ENCODE measurements at places on chromosomes 12 and 14.

DNA sequence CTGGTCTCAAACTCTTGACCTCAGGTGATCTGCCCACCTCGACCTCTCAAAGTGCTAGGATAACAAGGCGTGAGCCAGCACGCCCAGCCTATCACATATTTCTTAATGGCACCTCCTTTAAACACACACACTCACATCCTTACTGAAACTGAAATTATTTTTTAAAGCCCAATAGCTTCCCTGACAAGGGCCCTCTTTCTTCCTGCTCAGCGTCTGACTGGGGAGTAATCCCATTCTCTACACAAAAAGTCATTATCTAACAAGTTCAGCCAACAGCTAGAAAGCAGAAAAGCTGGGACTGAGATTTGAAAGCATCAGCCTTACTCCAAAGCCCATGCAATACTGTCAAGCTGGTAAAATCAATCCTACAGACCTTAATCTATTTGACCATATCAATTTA, 10.0 kb upstream of the AICDA start:
- DNase-seq: no peak

GRCh38 chr12:57299514-57300016, 48.6 kb upstream of the STAC3 start:
- DNase-seq: no peak

DNA sequence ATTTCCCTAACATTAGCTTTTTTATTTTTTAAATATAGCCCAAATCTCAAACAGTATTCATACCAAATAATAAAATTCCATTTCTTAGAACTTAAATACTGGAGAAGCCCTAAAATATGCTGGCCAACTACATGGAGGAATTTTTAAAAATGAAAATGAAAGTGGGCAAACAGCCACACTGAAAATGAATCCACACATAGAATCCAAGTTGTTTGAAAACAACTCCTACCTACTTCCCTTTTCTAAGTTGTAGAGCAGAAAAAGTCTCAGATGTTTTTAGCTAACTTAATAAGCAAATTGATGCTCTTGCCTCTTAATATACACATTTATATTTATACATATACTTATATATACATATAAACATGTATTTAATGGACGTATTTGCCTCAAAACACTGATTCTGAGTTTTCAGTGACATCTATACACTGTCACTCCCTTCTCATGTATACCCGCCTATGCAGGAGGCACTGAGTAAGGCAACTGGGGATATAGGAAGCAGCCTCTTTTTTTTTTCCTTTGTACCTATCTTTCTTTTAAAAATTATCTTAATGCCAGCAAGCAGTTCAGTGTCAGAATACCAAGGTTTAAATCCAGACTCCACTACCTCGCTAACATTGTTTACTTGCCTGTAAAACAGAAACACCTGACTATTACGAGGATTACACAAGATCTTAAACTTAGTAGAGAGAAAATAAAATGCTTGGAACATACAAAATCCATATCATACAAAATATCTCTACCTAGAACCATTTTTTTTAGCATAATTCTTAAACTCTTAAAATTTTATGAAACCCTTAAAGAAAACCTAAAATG, 13.3 kb downstream of the DICER1 start:
- no peak for DNase-seq

- no peak for DNase-seq
Measured at GRCh38 chr12:106189341-106189740, 50.6 kb upstream of the NUAK1 start.

- DNase-seq: no peak
Measured at GRCh38 chr14:78834766-78835451, 664.7 kb downstream of the NRXN3 start.

DNA sequence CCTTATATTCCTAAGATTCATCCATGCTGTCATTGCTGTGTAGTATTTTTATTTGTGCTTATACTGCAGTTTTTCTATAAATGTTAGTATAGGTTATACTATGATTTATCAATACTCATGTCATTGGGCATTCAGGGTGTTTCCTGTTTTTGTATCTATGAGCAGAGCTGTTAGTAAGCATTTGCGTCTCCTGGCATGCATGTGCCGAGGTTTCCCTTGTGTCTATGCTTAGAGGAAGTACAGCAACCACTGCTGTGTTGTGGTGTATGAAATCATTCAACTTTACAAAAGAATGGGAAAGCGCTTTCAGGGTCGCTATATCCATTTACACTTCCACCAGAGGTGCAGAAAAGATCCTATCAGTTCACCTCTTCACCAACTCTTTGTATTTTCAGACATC, 122.7 kb downstream of the RGS6 start:
- no peak for DNase-seq

DNA sequence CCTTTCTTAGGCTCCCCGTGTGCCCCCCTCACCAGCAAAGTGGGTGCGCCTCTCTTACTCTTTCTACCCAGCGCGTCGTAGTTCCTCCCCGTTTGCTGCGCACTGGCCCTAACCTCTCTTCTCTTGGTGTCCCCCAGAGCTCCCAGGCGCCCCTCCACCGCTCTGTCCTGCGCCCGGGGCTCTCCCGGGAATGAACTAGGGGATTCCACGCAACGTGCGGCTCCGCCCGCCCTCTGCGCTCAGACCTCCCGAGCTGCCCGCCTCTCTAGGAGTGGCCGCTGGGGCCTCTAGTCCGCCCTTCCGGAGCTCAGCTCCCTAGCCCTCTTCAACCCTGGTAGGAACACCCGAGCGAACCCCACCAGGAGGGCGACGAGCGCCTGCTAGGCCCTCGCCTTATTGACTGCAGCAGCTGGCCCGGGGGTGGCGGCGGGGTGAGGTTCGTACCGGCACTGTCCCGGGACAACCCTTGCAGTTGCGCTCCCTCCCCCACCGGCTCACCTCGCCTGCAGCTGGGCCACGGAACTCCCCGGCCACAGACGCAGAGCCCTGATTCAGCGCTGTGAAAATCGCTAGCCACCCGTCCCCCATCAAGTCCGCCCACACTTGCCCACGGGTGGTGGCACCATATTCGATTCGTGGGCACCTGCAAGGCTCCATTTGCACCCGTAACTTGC, 1.3 kb downstream of the TMEM233 start:
- DNase-seq: peak; percentile 74

DNA sequence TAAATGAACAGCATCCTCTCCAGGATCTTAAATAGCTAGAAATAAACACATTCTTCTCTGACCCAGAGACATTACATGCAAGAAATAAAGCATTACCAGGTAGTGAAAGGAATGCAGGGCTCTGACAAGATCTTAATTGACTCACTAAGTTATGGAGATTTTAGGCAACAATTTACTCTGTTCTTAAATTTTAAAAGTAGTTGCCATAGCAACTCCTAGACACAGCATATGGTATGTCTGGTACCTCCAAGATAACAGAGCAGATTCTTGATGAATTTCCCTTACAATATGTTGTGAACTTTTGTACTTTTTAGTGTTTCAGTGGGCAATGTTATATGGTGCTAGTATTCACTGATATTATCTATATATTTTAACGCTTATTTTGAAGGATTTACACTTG, 76.7 kb upstream of the G2E3 start:
- DNase-seq: no peak

- no peak for DNase-seq
Measured at GRCh38 chr14:67187826-67188225, 1.4 kb upstream of the GARIN2 start.

DNA sequence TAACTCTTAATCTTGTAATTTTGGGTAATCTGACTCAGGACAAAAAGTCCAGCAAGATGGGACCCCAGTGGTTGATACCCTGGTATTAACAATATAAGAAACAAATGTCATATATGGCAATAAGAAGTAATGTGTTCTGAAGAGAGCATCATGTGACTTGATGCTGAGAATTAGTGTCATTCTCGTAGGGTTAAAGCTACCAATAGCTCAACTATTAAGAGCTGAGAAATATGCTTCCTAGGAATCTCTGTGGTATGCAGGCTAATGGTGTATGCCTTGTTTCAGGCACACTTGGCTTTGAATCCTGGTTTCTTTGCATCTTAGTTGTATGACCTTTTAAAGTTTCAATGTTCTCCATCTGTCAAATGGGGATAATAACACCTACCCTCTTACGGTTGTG, 9.1 kb downstream of the MYRFL start:
- DNase-seq: no peak

DNA sequence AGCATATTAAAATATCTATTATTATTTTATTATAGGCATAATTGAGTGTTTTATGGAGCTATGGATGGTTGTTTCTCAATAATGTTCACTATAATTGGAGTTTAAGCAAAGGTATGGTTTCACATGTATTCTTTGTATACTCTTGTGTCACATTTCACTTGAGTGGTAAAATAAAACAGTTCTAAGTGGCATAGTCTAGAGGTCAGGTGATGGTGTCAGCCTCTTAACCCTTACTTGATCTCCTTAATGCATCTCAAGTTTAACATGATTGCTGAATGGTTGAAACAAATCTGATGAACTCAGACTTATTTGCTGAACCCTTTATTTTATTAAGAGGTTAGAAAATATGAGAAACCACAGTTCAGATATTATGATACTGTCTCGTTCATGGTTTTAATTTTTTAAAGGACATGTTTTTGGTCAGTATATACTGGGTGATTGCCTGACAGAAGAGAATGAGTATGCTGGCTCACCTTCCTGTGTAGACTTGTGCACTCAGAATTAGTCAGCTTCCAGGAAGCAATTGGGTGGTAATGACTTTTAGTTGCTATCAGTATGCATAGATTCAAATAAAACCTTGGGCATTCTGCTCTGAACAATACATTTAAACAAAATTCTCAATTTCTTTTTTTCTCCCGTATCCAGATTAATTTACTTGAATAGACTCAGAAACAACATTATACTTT, 464.6 kb downstream of the PCNX1 start:
- no peak for DNase-seq

GRCh38 chr12:63882844-63883243, 38.3 kb downstream of the SRGAP1 start:
- DNase-seq: peak; percentile 73

Measured in islet precursor cell (in vitro differentiated cells).